ENCODE measurements at places on chromosomes 11 and 22. TPM values are rescaled to one million over a fixed set of nuclear protein-coding genes. Genes with fewer than 3 reads are reported as not detected.

CELSR1 gene
- 15.8 TPM for total RNA-seq

C11orf52 gene
- total RNA-seq: not detected

TBX10 gene
- total RNA-seq: not detected

OR10D3 gene
- total RNA-seq: not detected

TECTA gene
- total RNA-seq: 1.1 TPM

DNA sequence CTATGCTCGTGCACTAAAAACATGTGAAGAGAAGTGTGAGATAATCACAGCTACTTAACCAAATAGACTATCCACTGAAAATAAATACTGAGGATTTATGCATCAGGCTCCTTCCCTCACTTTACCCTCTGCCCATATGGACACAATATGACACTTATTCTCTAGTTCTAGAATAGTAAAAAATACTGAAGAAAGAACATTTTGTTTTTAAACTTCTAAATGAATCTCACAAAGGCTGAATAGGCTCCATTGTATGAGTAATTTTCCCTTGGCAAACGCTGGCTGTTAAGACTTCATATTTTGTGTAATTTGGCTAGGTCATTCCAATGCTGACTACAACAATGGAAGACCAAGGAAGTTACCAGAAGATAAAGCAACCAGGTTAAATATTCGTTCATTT lies 9.9 kb downstream of the HPS5 start:
- no peak for DNase-seq
- H3K27ac ChIP-seq: no peak overlapping the region
- no peaks in the 10 kb centered on the region for H3K36me3 ChIP-seq
- H3K4me1 ChIP-seq: no peaks in the 10 kb centered on the region

- no peak for DNase-seq
- H3K4me3 ChIP-seq: no peak overlapping the region
- H3K4me1 ChIP-seq: no peaks in the 10 kb centered on the region
Measured at GRCh38 chr11:83970061-83970671, 684.0 kb upstream of the CCDC90B start.

DNA sequence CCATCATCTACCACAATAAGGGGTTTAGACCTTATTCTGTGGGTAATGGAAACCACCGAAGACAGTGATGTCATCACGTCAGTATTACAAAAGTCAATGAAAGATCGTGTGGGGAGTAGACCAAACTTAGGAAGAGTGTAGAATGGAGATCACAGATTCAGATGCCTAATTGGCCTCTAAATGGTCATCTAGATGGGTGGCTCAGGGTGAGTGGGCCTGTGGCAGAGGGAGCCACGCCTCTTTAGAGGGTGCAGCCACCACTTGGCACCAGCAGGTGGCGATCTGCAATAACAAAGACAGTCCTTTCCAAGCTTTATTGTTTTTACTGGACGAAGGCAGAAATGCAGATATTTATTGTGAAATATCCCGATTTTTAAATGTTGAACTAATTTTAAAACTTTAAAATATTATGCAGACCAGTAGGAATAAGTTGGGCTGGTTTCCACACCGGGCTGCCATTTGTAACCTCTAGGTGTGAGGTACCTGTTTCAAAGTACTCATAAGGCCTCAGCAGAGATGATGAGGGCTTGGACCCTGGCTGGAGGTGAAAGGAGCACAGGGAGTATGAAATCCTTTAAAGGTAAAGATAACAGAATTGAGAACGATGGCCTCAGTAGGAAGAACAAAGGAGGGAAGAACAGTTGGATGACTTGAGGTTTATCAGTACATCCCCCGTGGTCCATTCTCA lies 222.0 kb downstream of the DBX1 start:
- H3K4me3 ChIP-seq: no peak overlapping the region
- H3K27me3 ChIP-seq: no peaks in the 10 kb centered on the region
- H3K36me3 ChIP-seq: no peaks in the 10 kb centered on the region
- H3K4me1 ChIP-seq: no peaks in the 10 kb centered on the region
- no peak overlapping the region for H3K27ac ChIP-seq

DNA sequence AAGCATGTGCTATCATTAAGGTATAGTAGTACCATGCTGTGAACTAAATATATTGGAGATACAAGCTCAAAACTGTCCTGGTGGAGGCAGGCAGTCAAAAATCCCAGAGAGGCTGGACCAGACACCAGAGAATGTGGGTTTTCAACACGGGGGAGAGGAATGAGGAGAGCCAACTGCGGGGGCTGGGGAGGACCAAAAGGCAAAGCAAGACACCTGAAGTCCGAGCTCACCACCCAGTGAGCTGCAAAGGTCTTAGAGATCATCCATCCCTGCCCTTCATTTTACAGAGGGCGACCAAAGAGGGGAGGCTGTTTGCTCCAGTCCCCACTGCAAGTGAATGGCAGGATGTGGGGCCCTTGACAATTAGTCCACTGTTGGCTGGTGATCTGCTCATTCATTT lies 10.0 kb downstream of the RIBC2 start:
- H3K36me3 ChIP-seq: no peaks in the 10 kb centered on the region
- no peak overlapping the region for H3K4me3 ChIP-seq

- no peaks in the 10 kb centered on the region for H3K4me1 ChIP-seq
- no peak overlapping the region for H3K27ac ChIP-seq
- H3K36me3 ChIP-seq: no peaks in the 10 kb centered on the region
- DNase-seq: no peak
- H3K4me3 ChIP-seq: no peak overlapping the region
Measured at GRCh38 chr11:99682171-99682570, 661.4 kb downstream of the CNTN5 start.

DNA sequence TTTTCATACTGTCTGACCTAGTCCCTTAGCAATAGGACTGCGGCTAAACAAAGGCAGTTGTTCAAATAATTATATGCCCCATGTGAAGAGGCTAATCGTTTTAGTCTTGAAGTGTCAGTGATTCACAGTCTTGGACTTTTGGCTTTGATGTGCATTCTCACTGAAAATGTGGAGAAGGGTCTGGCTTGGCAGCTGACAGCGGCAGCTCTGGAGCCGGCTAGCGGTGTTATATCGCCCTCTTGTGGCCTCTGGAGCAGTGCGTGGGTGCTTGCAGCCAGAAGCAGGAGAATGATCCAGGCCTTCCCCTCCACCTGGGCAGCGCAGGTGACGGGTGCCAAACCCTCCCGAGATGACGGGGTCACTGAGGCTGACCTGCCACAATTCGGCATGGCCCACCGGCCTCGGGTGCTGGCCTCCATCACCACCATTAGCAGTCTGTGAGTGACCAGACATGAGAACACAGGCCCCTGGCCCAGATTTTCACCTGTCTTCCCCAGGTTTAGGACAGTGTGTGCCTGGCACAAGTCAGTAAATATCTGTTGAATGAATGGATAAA lies 90.3 kb upstream of the PITPNB start:
- DNase-seq: peak; percentile 78
- H3K36me3 ChIP-seq: no peaks in the 10 kb centered on the region
- no peak overlapping the region for H3K4me3 ChIP-seq

GRCh38 chr22:48742556-48743343 lies 1084.9 kb downstream of the BRD1 start:
- H3K27ac ChIP-seq: no peak overlapping the region
- H3K36me3 ChIP-seq: no peaks in the 10 kb centered on the region
- H3K4me3 ChIP-seq: no peak overlapping the region

DNA sequence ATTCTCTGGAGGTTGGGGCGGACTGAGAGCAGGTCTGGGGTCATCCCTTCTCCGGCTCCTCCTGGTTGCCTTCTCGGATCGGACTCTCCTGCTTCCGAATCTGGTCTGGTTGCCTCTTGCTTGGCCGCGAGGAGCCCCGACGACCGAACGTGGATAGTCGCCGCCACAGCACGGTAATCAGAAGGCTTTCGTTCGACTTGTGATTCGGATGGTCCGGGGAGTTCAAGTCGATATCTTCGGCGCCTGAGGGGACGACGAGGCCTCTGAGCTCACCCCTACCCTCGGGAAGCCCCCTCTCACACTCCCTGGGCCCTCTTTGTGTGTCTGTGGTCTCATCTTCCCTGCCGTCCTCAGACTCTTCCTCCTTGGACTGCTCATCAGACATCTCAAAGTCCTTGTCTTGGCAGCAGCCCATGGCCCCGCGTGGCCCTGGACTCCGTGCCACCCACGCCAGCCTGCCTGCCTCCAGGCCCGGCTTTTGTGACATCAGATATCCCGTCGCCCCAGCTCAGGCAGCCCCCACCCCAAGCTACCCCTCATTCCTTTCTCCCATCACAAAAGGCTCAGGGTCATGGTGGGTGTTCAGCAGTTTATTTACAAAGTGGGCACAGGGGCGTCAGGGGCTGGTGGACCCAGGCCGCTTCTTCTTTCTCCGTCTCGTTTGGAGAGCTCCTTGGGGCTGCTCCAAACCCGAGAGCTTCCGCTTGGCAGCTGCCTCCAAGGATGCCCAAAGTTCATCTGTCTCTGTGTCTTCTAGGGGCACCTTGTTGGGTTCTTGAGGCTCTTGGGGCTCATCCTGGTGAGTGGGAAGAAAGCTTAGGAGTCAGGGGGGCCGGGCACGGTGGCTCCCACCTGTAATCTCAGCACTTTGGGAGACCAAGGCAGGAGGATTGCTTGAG lies at the start of gene TEX54:
TSS of gene TEX54 (minus strand) at position 506 of the 899 bp plus-strand sequence.
- H3K27ac ChIP-seq: peak within 1 kb of the TSS; percentile 94
- no peaks in the 10 kb centered on the region for H3K27me3 ChIP-seq
- H3K36me3 ChIP-seq: no peaks in the 10 kb centered on the region
- peaks cover 25% of the 10 kb centered on the region for H3K4me1 ChIP-seq

GRCh38 chr11:8596504-8597046 lies 2.5 kb upstream of the STK33 start:
- no peaks in the 10 kb centered on the region for H3K4me1 ChIP-seq
- H3K4me3 ChIP-seq: no peak overlapping the region
- H3K27ac ChIP-seq: no peak overlapping the region
- no peaks in the 10 kb centered on the region for H3K27me3 ChIP-seq

GRCh38 chr22:20530368-20531153 lies 23.2 kb downstream of the MED15 start:
- peak overlapping the region; percentile 84 for H3K27ac ChIP-seq
- no peaks in the 10 kb centered on the region for H3K27me3 ChIP-seq
- H3K4me1 ChIP-seq: peaks cover 30% of the 10 kb centered on the region
- DNase-seq: no peak
- no peak overlapping the region for H3K4me3 ChIP-seq
- H3K36me3 ChIP-seq: no peaks in the 10 kb centered on the region

GRCh38 chr11:19448651-19449050 lies 207.9 kb upstream of the E2F8 start:
- no peaks in the 10 kb centered on the region for H3K27me3 ChIP-seq
- no peak for DNase-seq
- H3K27ac ChIP-seq: no peak overlapping the region
- H3K36me3 ChIP-seq: no peaks in the 10 kb centered on the region

DNA sequence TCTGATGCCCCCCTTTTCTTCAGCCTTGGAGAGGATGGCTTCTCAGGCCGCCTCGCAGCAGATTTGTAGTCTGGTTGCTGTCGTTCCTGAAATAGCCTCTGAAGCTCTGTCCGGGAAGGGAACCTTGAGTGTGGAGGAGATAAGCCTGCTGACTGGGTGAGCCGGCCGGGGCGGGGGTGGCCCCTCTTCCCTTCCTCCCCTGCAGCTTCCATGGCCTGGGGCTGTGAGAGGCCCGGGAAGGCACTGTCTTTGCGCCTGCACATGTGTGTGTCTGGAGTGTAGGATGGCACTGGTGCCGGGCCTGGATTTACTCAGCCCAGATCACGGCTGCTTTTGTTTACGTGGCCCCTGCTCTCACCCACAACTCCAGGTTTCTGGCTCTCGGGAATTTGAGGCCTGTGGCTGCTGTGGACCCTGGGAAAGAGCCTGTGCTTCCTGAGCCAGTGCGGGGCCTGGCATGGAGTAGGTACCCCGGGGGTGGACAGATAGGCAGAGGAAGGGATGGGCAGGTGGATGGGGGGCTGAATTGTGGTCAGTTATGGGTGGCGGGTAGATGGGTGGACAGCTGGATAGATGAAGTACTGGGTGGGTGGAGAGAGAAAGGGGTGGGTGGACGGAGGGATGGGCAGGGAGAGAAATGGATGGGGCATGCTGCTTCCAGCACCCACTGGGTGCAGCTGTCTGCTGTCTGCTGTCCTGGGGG lies 16.6 kb downstream of the KCNQ1 start:
- no peaks in the 10 kb centered on the region for H3K36me3 ChIP-seq
- H3K4me1 ChIP-seq: no peaks in the 10 kb centered on the region
- no peak for DNase-seq
- H3K4me3 ChIP-seq: no peak overlapping the region
- no peaks in the 10 kb centered on the region for H3K27me3 ChIP-seq

GRCh38 chr11:45142241-45143055 lies 4.0 kb upstream of the PRDM11 start:
- H3K36me3 ChIP-seq: no peaks in the 10 kb centered on the region
- no peaks in the 10 kb centered on the region for H3K4me1 ChIP-seq
- no peak overlapping the region for H3K4me3 ChIP-seq
- no peak for DNase-seq
- no peaks in the 10 kb centered on the region for H3K27me3 ChIP-seq

DNA sequence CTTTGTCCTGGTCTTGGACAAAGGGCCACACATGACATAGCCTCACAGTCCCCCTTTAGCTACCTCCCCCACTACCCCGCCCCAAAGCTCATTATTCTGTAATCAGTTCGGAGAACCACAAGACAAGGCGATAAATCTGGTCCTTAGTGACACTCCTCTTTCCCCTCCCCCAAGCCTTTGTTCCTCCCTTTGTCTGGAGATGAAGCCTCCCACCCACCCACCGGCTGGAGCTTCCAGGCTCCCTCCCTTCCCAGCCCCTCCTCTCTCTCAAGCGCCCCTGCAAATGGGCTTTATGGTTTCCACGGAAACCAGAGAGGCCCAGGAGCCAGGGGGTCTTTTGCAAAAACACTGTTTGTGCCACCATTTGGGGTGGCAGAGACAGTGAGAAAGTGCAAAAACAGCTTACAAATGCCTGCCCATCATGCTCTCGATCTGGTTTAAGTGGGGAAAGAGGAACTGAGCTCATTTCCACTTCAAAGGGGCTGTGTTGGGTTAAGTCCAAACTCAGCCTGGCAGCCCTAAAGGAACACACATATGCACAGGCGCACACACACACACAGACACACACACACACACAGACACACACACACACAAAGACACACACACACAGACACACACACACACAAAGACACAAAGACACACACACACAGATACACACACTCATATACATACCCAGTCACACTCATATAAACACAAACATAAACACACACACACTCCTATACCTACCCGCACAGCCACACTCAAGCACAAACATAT lies 23.5 kb downstream of the APLNR start:
- no peaks in the 10 kb centered on the region for H3K27me3 ChIP-seq
- no peak for DNase-seq
- H3K4me1 ChIP-seq: no peaks in the 10 kb centered on the region
- H3K27ac ChIP-seq: peak overlapping the region; percentile 46
- H3K36me3 ChIP-seq: no peaks in the 10 kb centered on the region
- no peak overlapping the region for H3K4me3 ChIP-seq
